ENCODE measurements at places on chromosomes 3 and 15.

- DNase-seq = no peak
These were observed 31.3 kb downstream of the THSD4 start for GRCh38 chr15:71146580-71146982.

DNA sequence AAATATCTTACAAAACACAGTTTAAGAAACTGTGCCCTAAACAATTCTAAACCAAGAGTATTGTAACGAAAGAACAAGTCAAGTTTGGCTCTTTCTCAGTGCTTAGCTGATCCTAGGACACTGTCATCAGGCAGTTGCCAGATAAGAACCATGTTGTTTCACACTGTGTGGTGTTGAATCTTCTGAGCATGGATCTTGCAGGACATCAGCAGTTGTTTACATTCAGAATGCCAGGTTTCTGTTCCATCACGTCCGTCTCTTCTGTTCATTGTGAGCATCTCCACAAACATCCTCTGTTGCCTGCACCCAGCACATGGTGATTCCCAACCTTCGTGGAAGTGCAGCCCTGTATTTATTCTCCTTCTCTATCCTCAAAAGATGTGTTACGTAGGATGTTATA, 67.9 kb downstream of the DCUN1D1 start:
- no peak for DNase-seq

- DNase-seq = no peak
These were observed 1.4 kb downstream of the TRIP4 start for GRCh38 chr15:64389036-64389435.

GRCh38 chr3:102207151-102207571, 227.7 kb upstream of the ZPLD1 start:
- no peak for DNase-seq

DNA sequence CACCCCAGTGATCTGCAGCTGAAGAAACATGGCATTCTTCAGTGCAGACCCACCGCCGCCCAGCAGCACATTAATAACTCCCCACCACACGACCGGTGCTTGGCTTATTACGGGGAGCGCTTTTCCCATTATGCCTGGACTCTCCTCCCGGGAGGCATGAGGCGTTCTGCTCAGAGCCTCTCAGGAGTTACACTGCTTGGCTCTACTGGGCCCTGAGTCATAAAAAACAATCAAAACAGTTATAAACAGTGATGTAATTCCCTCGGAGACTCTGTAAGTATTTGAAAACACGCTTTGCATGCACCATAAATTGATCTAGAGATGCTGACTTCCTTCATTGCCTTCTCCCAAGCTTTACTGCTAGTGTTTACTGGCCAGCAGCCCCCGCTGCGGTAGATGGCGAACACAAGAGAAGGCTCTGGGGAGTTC, 77.1 kb upstream of the SNRPA1 start:
- no peak for DNase-seq

DNA sequence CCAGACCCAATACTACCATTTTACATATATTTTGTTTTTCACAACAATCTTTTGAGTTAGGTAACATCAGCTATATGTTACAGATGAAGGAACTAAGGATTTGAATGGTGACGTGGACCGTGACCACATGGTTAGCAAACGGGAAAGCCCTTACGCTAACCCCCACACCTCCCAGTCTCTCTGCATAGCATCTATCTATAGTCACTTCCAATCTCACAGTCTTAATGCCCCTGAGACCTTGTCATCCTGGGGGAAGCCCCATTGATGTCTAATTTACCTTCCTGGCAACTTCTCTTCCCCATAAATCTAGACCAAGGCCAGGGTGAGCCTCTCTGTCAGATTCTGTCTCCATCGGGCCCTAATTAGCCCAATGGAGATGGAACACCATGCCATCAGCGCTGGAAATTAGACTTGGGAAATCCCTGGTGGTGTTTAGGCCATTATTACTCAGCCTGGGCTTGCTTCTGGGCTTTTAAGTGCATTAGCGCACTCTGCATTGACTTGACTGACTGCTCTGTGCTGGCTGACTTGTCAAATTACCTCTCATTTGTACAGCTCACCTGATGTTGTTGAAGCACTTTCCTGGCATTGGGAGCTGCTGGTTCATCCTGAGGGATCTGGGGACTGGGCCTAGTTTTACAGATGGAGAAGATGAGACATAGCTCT, 34.0 kb upstream of the SH3GL3 start:
- no peak for DNase-seq

DNA sequence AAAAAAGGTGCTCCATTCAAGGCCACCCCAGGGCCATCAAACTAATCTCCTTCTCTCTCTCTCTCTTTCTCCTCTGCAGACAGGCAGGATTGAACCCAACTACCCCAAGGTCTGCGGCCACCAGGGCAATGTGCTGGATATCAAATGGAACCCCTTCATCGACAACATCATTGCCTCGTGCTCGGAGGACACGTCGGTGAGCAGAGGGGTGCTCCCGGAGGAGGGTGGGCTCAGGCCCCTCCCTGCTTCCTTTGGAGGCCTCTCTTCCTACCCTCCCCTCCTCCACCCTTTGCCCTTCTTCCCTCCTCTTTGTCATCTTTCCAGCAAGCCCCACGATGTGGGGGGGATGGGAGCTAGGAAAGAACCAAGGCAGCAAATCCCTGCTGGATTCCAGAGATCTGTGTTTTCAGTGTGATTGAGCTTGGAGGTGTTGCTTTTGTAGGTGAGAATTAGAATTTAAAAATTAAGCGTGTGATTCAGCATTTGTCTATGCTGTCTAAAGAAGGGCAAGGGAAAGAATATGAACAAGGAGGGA, 116.3 kb downstream of the CORO2B start:
- DNase-seq = no peak

DNA sequence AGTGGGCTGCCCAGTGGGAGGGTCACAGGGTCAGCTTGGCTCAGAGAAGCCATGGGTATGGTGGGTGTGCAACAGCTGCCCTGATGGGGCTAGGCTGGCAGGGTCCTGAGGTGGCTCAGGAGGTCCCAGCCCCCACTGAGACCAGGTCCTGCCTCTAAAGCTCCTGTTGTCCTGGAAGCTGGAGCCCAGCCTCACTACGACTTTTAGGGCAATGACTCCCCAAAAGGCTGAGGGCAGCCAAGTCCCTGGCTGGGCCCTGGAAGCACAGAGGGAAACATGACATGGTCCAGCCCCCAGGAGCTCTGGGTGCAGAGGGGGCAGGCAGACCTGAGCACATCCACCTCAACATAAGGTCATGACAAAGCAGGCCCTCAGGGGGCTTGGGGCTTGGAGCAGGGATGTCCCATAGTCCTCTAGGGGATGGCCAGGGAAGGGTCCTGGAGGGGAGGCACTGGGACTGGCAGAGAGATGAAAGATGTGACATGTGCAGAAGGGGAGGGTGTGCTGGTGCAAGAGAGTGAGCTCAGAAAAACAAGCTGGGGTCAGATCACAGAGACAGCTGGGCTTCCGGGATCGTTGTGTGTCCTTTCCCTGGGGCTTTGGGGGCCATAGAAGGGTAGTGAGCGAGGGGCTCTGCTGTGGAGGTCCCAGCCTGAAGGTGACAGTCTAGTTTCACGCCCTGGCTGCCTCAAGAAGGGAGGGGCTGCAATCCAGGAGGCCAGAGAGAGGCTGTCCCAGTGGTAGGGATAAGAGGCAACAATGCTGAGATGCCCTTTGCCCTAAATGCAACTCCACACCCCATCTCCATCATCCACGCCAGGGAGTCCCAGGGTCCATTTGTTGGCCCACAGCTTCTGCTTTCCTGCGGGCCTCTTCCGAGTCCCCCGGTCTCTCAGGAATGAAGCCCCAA, 639 bp upstream of the ITIH3 start:
- DNase-seq = no peak

DNA sequence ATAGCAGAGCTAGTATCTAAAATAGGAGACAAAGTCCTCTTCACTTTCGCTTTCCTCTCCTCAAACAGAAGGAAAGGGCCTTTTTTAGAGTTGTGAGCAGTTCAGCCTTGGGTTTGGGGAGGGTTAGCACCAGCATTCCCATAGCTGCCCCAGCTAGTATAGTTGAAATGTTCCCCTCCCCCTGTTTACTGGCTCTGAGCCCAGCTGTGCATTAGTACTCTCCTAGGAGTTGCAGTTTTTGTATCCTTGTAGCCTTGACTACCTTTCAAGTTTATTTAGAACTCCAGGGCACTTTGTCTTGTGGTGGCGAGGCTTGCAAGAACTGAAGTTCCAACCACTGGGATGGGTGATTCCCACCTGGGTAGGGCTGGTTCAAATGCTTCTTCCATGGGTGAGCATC, 245.1 kb upstream of the NAALADL2 start:
- no peak for DNase-seq

GRCh38 chr3:159782724-159783421, 205.8 kb upstream of the IL12A start:
- no peak for DNase-seq

- no peak for DNase-seq
These were observed 198.4 kb upstream of the LPP start for GRCh38 chr3:187955587-187955952.

GRCh38 chr3:69659180-69659910, 79.9 kb upstream of the MITF start:
- no peak for DNase-seq

- DNase-seq = no peak
These were observed 16.0 kb upstream of the MYO1E start for GRCh38 chr15:59388670-59389069.

DNA sequence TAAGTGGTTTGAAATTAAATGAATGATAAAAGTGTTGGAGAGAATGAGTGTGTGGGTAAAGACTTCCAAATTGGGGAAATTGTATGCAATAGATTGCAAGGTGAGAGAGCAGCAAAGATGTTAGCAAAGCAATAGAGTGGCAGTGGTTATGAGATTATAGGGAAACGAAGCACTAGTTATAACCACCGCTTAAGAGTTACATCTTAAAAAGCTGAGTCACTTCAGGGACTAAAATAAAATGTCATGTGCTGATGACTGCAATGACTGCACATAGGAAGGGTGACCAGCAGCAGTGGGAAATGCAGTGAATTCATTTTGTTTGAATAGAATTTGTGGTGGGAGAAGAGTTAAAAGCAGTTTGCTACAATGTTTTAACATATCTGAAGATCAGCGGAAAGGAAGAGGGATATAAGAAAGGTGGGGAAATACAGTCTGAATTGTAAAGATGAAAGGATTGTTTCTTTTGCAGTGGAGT, 127.3 kb downstream of the RAP2B start:
- no peak for DNase-seq

DNA sequence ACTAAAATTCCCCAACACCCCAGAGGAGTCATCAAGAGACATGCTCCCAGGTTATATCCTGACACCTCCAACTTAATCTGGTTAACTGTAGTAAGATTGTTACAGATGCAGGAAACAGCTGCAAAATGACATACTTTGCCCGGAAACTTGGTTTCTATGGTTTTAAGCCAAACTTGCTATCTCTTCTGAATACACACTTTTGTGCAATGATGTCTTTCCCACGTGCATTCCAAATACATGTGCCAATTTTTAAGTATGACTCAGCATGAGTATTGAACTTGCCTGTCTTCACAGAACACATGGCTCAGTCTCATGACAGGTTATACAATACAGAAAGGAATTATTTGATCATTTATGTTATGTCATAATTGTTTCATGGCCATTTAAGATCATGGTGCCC, 207.0 kb upstream of the DCBLD2 start:
- DNase-seq = no peak

GRCh38 chr15:95429345-95429744, 901.2 kb upstream of the NR2F2 start:
- no peak for DNase-seq

- DNase-seq = no peak
These were observed 240.9 kb downstream of the UACA start for GRCh38 chr15:70522323-70522966.

- DNase-seq = no peak
These were observed 7.0 kb upstream of the JMJD7 start for GRCh38 chr15:41820791-41821423.

DNA sequence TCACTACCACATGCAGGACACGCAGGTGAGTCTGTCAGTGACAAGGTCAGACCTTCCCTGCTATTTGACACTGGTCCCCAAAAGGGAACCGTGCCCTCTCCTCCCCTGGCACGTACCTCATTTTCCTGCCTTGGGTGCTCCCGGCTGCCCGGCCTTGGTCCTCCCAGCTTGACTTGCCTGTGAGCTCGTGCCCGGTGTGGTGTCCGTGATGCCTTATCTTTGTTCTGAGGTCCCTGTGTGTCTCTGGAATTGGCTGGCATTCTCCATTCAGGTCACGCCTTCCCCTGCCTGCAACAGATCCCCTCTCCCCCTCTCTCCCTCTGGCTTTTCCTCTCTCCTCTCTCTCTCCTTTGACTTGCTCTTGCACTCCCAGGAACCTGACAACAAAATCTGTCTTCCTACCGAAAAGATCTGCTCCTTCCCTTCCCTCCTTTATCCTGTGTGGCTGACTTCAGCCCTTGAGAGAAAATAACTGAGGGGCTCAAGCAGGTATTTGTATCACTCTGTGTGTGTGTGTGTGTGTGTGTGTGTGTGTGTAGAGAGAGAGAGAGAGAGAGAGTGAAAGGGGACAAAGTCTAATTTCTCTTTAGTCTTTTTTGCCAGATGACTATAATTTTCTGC, at the start of gene MASP1:
Gene MASP1, minus strand, starts transcription at position 226 of the 621 bp plus-strand sequence. Its CDS starts 105 bp downstream, at position 121.
- DNase-seq = no peak

DNA sequence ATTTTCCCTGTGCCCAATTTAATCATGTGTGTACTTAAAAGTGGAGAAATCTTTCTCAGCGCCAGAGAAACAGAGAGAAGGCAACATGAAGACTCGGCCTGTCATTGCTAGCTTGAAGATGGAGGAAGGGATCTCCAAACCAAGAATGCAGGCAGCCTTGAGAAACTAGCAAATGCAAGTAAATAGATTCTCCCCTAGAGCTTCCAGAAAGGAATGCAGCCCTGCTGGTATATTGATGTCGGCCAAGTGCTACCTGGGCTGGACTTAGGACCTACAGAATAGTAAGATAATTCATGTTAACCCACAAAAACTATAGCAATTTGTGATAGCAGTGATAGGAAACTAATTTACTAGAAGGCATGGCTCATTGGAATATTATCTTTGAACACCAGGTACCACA, 150.9 kb upstream of the ABI3BP start:
- DNase-seq = no peak

DNA sequence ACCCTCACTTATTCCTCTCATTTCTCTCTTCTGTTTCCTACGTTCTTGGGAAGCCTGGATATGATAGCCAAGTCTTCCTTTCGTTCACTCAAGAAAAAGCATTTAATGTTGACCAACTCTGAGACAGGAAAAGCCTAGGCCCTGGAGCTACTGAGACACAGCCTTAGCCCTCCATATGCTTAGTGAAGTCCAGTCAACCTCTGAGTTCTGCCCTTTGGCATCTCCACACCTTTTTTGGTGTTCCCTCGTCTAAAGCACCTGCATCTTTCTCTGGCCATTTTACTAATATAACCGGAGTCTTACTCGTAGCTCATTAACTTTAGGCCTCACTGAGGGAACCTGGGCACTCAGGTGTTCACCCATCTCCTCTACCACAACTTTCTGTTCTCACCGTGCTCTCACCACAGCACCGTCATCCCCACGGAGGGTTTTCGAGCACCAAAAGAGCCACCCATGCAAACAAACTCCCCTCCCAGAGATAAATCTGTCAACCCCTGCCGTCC, 632 bp downstream of the MTHFS start:
- no peak for DNase-seq

- DNase-seq = no peak
These were observed 1.3 kb downstream of the RAD51 start for GRCh38 chr15:40696228-40696627.

Data from activated CD4-positive, CD25-positive, alpha-beta regulatory T cell (primary cell).